AG10803 (cell line): ENCODE measurements at places on chromosomes 1 and 21.

GRCh38 chr1:22048351-22049192, 3.9 kb upstream of the CDC42 start:
- peak; percentile 40 for DNase-seq

DNA sequence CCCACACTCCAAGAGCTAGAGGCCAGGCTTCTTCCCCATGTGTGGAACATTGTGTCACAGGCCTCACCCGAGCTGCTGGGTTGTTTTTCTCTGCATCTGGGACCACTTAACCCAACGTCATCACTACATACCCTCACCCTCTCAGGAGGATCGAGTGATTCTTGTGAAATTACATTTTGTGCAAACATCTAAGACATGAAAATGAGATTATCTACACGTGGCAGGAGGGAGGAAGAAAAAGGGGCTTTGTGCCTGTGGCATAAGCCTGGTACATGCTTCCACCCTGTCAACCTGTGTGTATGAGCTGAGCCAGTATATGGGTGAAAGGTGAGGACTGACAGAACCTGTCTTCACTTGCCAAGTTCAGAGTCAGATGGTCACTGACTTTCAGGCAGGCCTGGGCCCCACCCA, 1.6 kb downstream of the CPT2 start:
- DNase-seq = peak; percentile 88

DNA sequence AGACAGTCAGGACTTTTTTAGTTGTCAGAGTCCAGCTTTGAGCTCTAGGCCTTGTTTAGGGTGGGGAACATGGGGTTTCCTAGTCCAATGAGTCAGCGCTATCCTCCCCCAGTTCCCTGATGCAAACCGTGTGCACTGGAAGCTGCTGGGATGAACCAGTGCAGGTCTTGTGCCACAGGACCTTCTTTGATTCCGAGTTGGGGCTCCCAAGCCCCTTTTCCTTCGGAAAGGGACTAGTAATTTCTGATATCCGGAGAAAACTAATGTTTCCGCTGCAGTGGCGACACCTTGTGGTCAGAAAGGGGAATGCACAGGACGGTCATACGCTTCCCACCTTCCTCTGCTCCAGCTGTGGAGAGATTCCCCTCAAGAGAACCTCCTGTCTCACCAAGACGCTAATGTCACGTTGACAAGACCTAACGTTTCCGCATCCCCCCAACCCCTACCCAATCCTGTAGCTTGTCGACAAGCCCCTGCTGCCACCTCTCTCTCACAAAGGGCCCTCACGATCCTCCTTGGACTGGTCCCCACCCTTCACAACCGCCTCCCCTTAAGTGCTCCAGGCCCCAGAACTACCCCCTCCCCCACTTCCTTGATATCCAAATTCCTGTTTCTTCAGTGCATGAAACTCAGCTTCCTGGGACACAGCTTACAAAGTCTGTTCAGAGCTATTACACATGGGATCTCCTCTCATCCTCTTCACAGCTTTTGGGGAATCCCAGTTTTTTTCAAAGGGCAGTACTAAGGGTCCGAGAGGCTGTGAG, 30.9 kb downstream of the GPA33 start:
- peak; percentile 41 for DNase-seq

GRCh38 chr1:94607398-94607797, 65.8 kb upstream of the F3 start:
- no peak for DNase-seq

GRCh38 chr1:34087986-34088385, 77.0 kb downstream of the CSMD2 start:
- DNase-seq = no peak

GRCh38 chr1:234114648-234115307, 210.3 kb downstream of the SLC35F3 start:
- peak; percentile 63 for DNase-seq

- no peak for DNase-seq
Measured at GRCh38 chr1:150627826-150628410, 1.5 kb downstream of the ENSA start.

DNA sequence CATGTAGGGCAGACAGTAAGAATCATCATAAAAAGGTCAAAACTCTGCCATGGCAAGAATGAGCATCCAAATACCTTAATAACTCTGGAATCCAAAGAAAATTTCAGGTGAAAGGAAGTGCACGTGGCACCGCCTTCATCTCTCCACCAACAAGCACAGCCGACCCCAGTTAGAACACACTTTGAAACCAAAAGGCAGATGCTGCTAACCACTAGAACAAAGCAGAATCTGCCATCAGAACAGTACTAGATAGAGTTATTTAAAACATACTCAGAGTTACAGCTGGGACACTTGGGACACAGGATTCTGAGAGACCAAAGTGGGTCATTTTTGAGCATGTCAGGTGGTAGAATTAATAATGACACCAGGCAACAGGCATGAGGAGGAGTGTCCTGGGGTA, 106.7 kb upstream of the SOD1 start:
- DNase-seq = no peak

GRCh38 chr1:41493626-41494350, 9.3 kb upstream of the EDN2 start:
- DNase-seq = no peak

- DNase-seq = no peak
Measured at GRCh38 chr1:174953285-174954072, 46.3 kb upstream of the CACYBP start.

DNA sequence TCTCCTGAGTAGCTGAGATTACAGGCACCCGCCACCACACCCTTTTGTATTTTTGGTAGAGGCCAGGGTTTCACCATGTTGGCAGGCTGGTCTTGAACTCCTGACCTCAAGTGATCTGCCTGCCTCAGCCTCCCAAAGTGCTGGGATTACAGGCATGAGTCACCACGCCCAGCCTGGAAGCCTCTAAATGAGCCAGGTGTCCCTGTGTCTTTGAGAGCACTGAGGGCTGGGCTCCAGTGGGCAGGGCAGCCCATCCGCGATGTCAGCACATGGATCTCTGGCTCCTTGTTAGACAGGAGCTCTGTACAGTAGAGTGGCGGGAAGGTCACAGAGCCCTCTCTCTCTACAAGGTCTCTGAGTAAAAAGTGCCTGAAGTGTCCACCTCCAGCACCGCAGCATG, 124.3 kb downstream of the PGBD5 start:
- DNase-seq = no peak

DNA sequence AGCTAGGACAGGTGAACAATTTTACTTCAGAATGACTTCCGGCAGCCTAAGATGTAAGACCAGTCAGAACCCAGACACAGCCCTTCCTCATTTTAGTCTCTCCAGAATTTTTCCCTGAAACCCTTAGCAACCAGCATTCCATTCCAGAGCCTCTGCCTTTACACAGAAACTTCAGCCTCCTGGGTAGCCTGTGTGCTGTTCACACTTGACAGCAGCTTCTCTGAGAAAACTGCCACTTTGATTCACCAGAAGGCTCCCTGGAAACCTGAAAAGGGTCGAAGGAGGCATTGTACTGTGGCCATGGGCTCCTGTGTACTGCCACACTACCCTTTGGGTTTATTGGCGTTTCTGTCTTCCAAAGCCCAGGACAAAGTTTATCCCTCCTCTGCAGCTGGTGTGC, 17.4 kb downstream of the HYI start:
- DNase-seq = no peak

DNA sequence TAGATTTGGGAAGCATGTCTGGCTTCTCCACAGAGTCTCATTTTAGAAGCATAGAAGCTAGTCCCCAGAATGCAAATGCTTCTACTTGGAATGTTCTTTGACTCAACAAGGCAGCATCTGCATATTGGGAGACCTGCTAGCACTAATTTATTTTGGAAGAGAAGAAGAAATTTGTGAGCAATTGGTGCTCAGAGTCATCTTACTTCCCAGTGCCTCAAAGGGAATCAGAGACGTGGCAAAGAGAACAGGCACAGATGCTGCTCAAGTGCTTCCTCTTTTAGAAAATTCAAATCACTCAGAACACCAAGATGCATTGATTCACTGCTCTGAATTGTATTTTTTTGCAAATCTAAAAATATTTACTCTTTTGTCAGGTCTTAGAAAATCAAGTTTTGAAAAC, 255.7 kb downstream of the BRINP2 start:
- DNase-seq = no peak

- DNase-seq = no peak
Measured at GRCh38 chr21:26195708-26196107, 25.1 kb upstream of the APP start.

GRCh38 chr1:61012341-61012761, 70.0 kb upstream of the NFIA start:
- no peak for DNase-seq

- DNase-seq = peak; percentile 81
Measured at GRCh38 chr1:200364831-200365230, 45.0 kb downstream of the ZNF281 start.

- DNase-seq = peak; percentile 64
Measured at GRCh38 chr21:45290948-45291612, 3.4 kb upstream of the POFUT2 start.

GRCh38 chr1:62689524-62689923, 1.3 kb upstream of the DOCK7 start:
- DNase-seq = peak; percentile 78

- no peak for DNase-seq
Measured at GRCh38 chr1:49435291-49435690, 588.5 kb downstream of the AGBL4 start.
